Activated naive CD4-positive, alpha-beta T cell treated with anti-CD3 and anti-CD28 coated beads, Interleukin-2, amount 50 U/mL, for 72 hours (primary cell): ENCODE measurements at places on chromosomes 11 and 22. TPM values are rescaled to one million over a fixed set of nuclear protein-coding genes. Genes with fewer than 3 reads are reported as not detected.

DNA sequence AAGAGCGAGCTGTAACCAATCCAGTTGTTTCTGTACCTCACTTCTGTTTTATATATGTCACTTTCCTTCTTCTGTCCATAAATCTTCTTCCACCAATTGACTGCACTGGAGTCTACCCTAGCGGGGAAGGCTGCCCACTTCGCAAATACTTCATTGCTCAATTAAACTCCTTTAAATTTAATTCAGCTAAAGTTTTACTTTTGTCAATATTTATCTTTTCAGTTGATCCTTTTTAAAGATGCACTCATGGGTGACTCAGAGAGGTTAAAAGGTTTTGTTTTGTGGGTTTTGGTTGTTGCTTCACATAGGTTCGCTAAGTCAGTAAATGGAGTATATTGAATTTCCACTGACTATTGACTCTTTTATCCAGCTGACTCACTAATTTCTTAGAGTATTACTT, 597.2 kb downstream of the DLG2 start:
- no peak for DNase-seq

DNA sequence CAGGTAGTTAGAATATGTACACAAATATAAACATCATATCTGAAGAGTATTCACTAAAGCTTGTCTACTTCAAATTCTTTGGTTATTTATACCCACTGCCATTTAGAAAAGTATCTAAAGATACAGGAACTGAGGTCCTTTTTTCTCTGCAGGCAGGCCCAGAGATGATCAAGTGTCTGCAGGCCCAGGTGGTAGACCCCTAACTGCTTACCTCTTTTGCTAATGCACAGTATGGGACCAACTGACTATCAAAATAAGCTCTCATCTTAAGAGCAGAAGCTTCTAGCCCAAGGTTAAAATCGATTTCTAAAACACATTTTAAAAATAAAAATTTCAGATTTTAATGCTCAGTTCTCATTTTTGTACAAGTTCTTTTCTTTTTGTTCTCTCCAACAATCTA, 81.5 kb downstream of the APOL5 start:
- no peak for DNase-seq

- no peak for DNase-seq
Observed at GRCh38 chr11:45994371-45995341, 72.2 kb downstream of the LARGE2 start.

GRCh38 chr11:12269446-12270214, 107.7 kb upstream of the PARVA start:
- DNase-seq: no peak

The SMTNL1 gene
- not detected for total RNA-seq

DNA sequence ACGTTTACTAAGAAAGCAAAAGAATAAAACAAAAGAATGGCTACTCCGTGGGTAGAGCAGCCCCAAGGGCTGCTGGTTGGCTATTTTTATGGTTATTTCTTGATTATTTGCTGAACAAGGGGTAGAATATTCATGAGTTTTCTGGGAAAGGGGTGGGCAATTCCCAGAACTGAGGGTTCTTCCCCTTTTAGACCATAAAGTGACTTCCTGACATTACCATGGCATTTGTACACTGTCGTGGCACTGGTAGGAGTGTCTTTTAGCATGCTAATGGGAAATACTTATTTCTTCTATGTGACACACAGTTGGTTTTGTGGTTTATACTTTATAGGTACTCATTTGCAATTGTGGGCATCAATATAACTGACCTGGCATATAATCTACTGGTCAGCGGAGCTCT, 56.3 kb downstream of the SLN start:
- no peak for DNase-seq
